ENCODE measurements at places on chromosomes 12 and 14.

- DNase-seq = no peak
These were observed 2.2 kb downstream of the ASIC1 start for GRCh38 chr12:50059440-50060119.

- DNase-seq = no peak
These were observed 164.3 kb upstream of the NOS1 start for GRCh38 chr12:117525766-117526165.

GRCh38 chr14:100309028-100309737, 2.9 kb upstream of the SLC25A29 start:
- DNase-seq = no peak

GRCh38 chr14:90449411-90449810, 52.6 kb downstream of the CALM1 start:
- no peak for DNase-seq

DNA sequence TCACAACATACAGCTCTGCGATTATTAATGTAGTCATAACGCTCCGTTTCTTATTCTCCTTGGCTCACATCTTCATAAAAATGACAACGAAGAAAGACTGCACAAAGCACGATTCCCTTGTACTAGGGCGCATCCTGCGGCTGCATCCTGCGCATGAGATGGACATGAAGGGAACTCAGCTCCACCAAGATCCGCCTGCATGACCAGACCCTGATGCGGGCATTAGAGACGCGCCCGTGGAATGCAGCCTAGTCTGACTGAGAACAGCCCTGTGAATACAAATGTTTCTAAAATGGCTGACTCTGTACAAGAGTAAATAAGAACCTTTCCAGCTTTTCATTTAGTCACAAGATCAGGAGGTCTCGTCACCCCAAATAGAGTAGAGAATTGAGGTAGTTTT, 422.2 kb downstream of the NOVA1 start:
- no peak for DNase-seq

- DNase-seq = peak; percentile 59
These were observed 6.7 kb downstream of the VASH1 start for GRCh38 chr14:76767681-76768656.

DNA sequence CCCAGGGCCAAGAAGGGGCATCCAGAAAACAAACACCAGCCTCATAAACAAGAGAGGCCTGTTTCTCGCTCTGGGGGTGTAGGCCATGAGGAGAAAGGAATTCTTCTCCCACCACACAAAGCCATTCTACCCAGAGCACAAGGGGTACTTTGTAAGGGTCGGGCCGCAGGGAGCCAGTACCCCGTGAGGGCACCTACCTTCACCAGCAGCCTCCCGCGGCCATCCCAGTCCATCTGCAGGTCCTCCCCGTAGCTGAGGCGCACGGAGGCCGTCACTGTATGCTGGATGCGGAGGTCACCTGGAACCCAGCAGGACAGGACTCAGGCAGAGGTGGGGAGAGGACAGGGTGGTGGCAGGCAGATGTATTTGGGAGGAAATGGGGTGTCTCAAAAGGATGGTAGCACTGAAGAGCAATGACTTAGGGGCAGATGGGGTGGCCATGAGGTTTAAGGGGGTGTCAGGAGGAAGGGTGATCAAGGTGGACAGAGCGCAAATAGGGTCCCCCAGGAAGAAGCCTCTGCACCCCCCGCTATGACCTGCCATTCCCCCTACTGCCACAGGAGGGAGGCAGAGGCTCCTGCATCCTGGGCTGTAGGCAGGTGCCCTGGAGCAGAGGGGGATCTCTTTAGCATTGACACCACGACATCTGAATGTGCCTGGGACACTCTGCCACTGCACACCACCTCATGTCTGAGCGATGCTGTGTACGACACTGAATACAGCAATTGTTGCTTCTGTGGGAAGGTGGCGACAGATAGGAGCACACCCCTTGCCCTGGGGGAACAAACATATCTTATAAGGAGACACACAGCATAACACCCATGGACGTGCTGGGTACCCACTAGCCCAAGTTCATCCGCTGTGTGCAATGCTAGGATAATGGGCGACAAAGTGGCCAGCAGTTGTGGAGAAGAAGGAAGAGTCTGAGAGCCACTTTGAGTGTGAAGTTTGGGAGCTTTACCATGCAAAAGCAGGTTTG, 61.4 kb downstream of the VWF start:
- DNase-seq = no peak

DNA sequence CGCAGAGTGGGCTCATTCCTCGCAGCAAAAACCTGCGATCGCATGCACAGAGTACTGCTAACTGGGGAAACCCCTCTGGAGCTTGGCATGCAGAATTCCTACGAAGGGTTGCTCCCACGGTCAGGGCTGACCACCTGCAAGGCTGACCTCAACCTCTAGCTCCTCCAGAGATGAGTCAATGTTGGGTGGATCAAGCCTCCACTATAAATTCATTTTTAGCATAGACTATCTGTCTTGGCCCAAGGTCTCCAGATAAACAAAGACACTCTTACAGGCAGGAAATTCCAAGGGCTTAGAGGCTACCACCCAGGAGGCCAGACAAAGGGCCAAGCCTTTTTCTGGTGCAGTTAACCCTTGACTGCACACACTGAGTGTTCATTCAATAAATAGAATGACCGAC, 296.5 kb downstream of the TMEM132D start:
- peak; percentile 25 for DNase-seq

DNA sequence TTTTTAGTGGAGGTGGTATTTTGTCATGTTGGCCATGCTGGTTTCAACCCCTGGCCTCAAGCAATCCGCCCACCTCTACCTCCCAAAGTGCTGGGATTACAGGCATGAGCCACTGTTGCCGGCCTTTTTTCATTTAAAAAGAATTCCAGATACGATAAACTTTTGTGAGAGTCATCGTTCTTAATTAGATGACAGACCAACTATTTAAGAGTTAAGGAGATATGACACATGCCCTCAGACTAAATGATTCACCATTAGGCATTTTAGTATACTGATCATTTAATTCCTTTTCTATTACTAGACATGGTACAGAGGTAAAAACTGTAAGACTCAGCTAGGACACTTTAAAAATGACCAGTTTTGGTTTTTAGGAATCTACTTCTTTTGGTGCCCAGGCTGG, 2.4 kb downstream of the ANKRD13A start:
- no peak for DNase-seq

DNA sequence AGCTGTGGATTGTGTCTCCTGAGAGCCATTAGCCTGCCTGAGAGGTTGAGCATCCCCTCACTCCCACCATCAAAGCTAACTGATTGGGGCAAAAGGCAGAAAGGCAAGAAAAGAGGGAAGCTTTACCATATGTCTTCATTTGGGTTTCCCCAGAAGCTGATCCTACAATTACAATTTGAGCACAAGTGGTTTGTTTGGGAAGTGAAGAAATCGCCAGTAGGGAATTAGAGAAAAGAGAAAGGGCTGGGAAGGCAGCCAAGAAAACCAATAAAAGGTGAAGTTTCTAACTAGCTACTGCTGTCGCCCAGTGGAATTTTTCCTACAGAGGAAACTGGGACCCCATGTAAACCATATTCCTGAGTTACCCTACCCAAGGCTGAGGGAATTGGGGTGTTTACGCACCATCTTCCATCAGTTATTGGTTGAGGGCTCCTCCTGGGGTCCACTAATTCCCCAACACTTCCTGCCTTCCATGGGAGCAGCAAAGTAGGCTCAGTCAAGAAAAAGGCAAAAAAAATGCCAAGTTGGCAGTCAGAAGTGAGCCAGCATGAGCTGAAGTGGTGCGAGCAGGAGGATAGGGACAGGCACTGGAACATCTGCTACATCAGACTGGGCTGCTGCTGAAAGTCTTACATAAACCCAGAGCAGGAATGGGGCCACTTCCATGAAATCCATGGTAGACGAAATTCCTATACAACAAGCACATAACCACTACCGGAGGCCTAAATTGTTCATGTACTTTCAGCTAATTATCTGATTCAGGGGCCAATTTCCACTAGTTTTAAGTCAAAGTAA, 17.3 kb downstream of the KCNK10 start:
- no peak for DNase-seq

GRCh38 chr14:71647086-71647784, 285.0 kb upstream of the RGS6 start:
- no peak for DNase-seq

DNA sequence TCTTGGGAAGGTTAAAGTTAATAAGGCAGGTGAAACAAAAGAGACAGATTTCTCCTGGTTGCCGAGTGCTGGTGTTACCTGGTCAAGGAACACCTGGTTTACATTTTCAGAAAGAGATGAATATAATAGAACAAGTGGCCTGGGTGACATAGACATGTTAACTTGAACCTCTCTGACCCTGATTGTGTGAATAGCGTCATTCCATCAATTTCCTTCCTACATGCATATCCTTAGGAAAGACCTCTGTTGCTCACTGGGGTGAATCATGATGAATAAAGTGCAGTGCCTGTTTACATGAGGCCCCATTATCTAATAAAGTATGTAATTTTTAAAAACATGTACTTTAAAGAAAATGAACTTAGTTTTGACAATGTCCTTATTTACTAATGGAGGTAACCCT, 1822.9 kb upstream of the FLRT2 start:
- DNase-seq = no peak

- peak; percentile 78 for DNase-seq
These were observed 37.3 kb upstream of the EML1 start for GRCh38 chr14:99755629-99756603.

DNA sequence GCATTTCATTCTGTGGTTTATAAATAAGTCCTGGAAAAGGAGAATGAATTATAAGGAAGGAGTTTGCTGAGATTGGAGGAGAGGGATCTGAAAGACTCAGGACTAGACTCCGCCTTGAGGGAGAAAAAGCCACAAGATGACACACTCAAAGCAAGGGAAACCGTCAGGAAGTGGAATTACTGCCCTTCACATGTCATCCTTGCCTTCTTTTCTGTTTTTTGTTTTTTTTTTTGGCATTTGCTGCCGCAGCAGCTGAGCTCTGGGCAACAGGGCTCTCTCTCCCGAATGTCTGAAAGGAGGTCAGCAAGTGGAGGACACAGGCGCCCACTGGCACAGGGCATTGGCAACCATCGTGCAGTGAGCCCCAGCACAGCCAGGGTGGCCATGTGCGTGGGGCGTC, 344.9 kb downstream of the DPF3 start:
- no peak for DNase-seq

GRCh38 chr12:74033531-74033930, 504.1 kb upstream of the ATXN7L3B start:
- DNase-seq = no peak

- DNase-seq = no peak
These were observed 127.3 kb upstream of the SLC38A2 start for GRCh38 chr12:46499901-46500300.

- DNase-seq = no peak
These were observed 72.8 kb downstream of the IFT81 start for GRCh38 chr12:110197003-110197402.

DNA sequence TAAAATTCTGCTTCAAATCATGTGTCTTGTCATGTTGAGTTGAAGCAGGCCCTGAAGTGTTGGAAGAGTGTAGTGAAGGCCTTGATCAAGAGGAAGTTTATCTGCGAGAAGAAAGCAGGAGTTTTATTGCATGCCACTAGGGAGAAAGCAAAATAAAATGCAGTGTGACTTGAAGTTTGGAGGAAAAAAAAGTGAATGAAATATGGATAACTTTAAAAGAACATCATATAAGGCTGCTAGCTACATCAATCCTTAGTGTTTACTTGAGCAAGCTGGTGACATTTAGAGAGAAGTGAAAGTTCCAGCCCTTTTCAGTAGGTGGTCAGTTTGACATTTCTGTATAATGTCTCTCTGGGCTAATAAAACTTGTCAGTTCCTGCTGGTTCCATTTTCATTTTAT, 841.1 kb downstream of the TMTC2 start:
- no peak for DNase-seq

DNA sequence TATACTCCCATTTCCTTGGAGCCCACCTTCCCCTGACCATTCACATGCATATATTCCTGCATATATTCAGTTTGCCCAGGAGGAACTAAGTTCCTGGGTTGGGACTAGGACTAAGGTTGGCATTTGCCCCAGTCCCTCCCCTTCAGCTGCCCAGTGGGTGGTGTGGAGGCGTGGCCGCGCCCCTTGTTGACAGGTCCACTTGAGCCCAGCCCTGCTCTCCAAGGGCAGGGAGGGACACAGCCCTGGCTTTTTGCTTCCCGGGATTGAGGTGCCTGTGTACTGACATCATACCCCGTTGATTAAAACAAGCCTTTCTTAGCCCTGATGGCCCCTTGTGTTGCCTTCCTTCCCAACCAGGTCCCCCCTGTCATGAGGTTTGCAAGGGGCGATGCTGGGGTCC, 7.3 kb downstream of the ERBB3 start:
- no peak for DNase-seq

GRCh38 chr12:1350055-1350933, 244.1 kb downstream of the FBXL14 start:
- DNase-seq = no peak

GRCh38 chr12:110353211-110353965, 50.1 kb downstream of the ANAPC7 start:
- DNase-seq = no peak

GRCh38 chr14:65187421-65188049, 85.2 kb upstream of the MAX start:
- no peak for DNase-seq

- DNase-seq = no peak
These were observed 7.6 kb upstream of the SPATS2 start for GRCh38 chr12:49359671-49360070.

GRCh38 chr12:49451468-49452259, 84.4 kb downstream of the SPATS2 start:
- no peak for DNase-seq

- no peak for DNase-seq
These were observed 6.4 kb downstream of the BCL11B start for GRCh38 chr14:99265571-99265970.

GRCh38 chr14:73736842-73737241, 22.7 kb upstream of the PNMA1 start:
- no peak for DNase-seq

GRCh38 chr12:30884799-30885198, 41.7 kb upstream of the TSPAN11 start:
- DNase-seq = no peak

GRCh38 chr14:62614122-62614521, 431.1 kb downstream of the KCNH5 start:
- no peak for DNase-seq

All from right hindlimb (tissue), 1 donor.